Activated naive CD8-positive, alpha-beta T cell treated with anti-CD3 and anti-CD28 coated beads for 36 hours (primary cell): ENCODE measurements at places on chromosomes 12 and 14.
A peak's percentile ranks its signal among the peaks of the same experiment; 100 is the strongest.

DNA sequence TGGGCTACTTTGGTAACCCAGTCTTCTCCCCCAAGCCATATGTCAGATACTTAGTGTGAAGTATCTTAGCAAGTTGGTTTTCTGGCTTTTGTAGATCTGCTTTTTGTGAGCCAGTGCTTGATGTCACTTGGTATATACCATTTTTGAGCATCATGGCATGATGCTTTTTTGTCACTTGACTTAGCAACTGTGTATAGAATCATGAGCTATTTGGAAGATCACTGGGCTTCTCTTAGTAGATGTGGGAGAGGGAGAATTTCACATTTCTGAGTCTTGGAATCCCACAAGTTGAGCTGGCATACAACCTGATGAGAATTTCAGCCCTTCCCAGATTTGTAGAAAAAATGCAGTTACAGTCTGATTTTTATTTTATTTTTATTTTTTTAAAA lies 24.9 kb downstream of the AEBP2 start:
- H3K27me3 ChIP-seq, result no peaks in the 10 kb centered on the region
- H3K27ac ChIP-seq, result no peak overlapping the region
- peaks cover 34% of the 10 kb centered on the region for H3K4me1 ChIP-seq
- no peak for DNase-seq
- peaks cover 56% of the 10 kb centered on the region for H3K36me3 ChIP-seq
- no peak overlapping the region for H3K4me3 ChIP-seq

- H3K27me3 ChIP-seq, result no peaks in the 10 kb centered on the region
- H3K4me1 ChIP-seq, result peaks cover 52% of the 10 kb centered on the region
- peaks cover 57% of the 10 kb centered on the region for H3K36me3 ChIP-seq
- no peak for DNase-seq
- peak overlapping the region; percentile 31 for H3K27ac ChIP-seq
- H3K4me3 ChIP-seq, result no peak overlapping the region
Measured at GRCh38 chr14:61555056-61555838, 140.1 kb upstream of the HIF1A start.

GRCh38 chr14:76880449-76880848 lies 54.2 kb downstream of the LRRC74A start:
- H3K4me1 ChIP-seq, result peaks cover 3% of the 10 kb centered on the region
- H3K36me3 ChIP-seq, result no peaks in the 10 kb centered on the region
- no peak overlapping the region for H3K27ac ChIP-seq
- H3K4me3 ChIP-seq, result no peak overlapping the region
- H3K27me3 ChIP-seq, result no peaks in the 10 kb centered on the region
- DNase-seq, result no peak

GRCh38 chr14:54653712-54654469 lies 87.0 kb downstream of the SAMD4A start:
- H3K4me3 ChIP-seq, result no peak overlapping the region
- H3K27me3 ChIP-seq, result peaks cover 42% of the 10 kb centered on the region
- no peak for DNase-seq

GRCh38 chr12:98909746-98910145 lies 264.7 kb downstream of the APAF1 start:
- H3K4me1 ChIP-seq, result no peaks in the 10 kb centered on the region
- no peak overlapping the region for H3K27ac ChIP-seq
- no peaks in the 10 kb centered on the region for H3K27me3 ChIP-seq
- no peak overlapping the region for H3K4me3 ChIP-seq
- DNase-seq, result no peak
- H3K36me3 ChIP-seq, result no peaks in the 10 kb centered on the region

- no peak overlapping the region for H3K27ac ChIP-seq
- peaks cover 2% of the 10 kb centered on the region for H3K4me1 ChIP-seq
- no peaks in the 10 kb centered on the region for H3K36me3 ChIP-seq
- DNase-seq, result no peak
Measured at GRCh38 chr12:108341854-108342847, 3.0 kb upstream of the CMKLR1 start.
